Choroid plexus epithelial cell (primary cell): ENCODE measurements at places on chromosomes 2 and 18.

- peak; percentile 32 for DNase-seq
These were observed 54.2 kb upstream of the CTDP1 start for GRCh38 chr18:79625195-79625923.

DNA sequence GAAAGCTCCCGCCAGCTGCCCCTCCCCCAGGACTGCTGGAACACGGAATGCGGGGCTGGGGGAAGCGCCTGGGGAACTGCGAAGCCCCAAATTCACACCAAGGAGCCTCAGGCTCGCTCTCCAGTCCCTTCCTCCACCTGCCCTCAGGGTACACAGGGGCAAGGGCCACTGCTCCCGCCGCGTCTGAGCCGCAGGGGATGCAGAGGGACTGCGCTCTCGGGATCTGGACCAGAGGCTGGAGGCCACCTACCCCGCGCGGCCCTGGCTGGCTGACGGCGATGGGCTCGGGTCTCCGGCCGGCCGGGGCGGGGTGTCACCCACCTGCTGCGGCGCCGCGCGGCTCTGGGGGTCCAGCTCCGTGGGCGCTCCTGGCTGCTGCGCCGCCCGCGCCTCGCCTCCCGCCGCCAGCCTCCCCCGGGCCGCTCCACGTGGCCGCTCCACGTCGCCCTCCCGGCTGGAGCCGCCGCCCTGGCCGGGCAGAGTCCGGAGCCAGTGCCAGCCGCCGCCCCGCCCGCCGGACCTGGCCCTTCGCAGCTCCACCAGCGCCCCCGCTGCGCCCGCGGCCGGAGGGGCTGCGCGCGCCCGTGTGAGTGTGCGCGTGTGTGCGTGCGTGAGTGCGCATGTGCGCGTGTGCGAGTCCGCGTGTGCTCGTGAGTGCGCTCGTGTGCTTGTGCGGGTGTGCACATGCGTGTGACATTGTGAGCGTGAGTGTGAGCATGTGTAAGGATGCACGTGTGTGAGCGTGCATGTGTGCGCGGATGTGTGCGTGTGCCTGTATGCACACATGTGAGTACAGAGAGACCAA, at the start of gene CGREF1:
TSS of gene CGREF1 (minus strand) at position 604 of the 805 bp plus-strand sequence. CDS start 14,762 bp downstream, outside the sequence.
- DNase-seq, result no peak

DNA sequence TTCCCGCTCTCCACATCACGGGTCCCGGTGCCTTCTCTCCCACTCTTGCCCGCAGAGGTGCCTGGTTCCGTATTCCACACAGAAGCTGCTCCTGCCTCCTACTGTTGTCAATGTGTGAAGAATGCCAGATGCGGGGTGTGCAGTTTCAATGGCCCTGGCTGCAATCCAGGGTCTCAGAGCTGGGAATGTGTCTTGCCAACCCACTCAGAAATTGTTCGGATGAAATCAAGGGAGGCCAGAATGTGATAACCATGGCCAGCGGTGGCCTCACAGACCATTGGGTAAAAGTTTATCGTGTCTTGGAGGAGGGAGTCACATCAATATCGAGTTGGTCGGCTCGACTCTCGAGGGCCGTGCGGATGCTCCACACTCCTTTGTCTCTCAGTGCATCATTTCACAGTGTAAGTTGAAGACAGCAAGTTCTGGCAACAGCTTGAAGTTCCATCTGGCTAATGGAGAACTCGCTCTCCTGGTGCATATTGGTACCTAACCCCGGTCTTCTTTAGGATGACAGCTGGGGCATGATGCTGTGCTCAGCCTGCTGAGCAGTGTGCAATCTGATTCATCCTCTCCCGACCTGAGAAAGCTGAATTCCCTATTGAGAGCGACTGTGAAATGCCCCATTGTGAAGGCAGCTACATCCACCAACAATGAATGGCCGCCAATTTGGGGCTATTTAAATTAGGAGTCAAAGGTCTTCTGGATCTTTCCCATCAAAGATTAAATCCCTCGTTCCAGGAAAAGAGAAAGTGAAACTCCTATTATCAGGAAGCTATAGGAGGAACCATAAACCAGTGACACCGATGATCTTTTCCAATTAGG, 389.0 kb downstream of the SOX11 start:
- no peak for DNase-seq

- DNase-seq, result peak; percentile 83
These were observed 570.1 kb upstream of the SYT4 start for GRCh38 chr18:43847164-43848091.

- DNase-seq, result no peak
These were observed 1.8 kb upstream of the RFX8 start for GRCh38 chr2:101476605-101477208.
